ENCODE measurements at places on chromosomes 3 and 15. TPM values are rescaled to one million over a fixed set of nuclear protein-coding genes. Genes with fewer than 3 reads are reported as not detected.

DNA sequence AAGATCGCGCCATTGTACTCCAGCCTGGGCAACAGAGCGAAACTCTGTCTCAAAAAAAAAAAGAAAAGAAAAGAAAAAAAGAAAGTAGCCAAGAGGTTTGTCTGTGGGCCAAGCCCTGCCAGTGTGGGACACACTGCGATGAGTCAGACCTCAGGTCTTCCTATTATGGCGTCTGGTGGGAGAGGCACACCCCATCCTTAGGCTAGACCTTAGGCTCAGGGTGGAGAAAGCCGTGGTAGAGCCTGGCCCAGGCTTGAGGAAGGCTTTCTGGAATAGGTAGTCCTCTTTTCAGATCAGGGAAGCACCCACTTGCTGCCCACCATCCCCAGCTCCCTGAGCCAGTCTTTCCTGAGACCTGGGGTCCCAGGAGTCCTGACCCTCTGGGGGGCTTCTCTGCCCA is 6.0 kb downstream of the HEMK1 start:
- H3K36me3 ChIP-seq = peaks cover 56% of the 10 kb centered on the region
- H3K27ac ChIP-seq = peak overlapping the region; percentile 97
- peaks cover 70% of the 10 kb centered on the region for H3K4me1 ChIP-seq

- no peak overlapping the region for H3K4me3 ChIP-seq
- no peaks in the 10 kb centered on the region for H3K36me3 ChIP-seq
- no peaks in the 10 kb centered on the region for H3K27me3 ChIP-seq
Measured at GRCh38 chr3:86867982-86868381, 123.0 kb downstream of the VGLL3 start.

DNA sequence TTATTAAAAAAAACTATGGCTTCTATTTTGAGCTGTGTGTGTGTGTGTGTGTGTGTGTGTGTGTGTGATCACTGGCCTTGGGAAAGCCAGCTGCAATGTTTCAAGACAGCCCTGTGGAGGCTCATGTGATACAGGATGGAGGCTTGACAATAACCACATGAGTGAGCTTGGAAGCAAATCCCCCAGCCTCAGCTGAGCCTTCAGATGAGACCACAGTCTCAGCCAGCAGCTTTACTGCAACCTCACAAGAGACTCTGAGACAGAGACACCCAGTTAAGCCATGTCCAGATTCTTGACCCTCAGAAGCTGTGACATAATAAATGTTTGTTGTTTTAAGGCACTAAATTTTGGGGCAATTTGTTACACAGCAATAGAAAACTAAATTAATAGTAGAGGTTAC is 52.5 kb downstream of the GRK7 start:
- no peak overlapping the region for H3K27ac ChIP-seq
- H3K4me1 ChIP-seq = no peaks in the 10 kb centered on the region
- no peak for DNase-seq
- no peak overlapping the region for H3K4me3 ChIP-seq
- peaks cover 32% of the 10 kb centered on the region for H3K27me3 ChIP-seq

- H3K27me3 ChIP-seq = peaks cover 17% of the 10 kb centered on the region
- H3K4me3 ChIP-seq = no peak overlapping the region
- no peaks in the 10 kb centered on the region for H3K36me3 ChIP-seq
- H3K27ac ChIP-seq = no peak overlapping the region
- DNase-seq = no peak
Measured at GRCh38 chr3:194738254-194739093, 52.8 kb downstream of the FAM43A start.

DNA sequence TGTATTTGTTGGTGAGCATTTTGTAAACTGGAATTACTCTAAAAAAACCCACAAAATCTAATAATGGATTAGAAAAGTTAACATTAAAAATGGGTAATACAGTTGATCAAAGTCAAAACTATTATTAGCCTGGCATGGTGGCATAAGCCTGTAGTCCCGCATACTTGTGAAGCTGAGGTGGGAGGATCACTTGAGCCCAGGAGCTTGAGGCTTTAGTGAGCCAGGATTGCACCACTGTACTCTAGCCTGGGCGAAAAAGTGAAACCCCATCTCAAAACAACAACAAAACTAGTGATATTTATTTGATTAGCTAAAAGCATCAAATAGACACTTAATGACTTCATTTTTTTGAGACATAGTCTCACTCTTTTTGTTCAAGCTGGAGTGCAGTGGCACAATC is 3.6 kb downstream of the SNX1 start:
- peaks cover 59% of the 10 kb centered on the region for H3K4me1 ChIP-seq
- H3K36me3 ChIP-seq = peaks cover 18% of the 10 kb centered on the region
- no peak overlapping the region for H3K4me3 ChIP-seq
- H3K27ac ChIP-seq = no peak overlapping the region
- DNase-seq = no peak

DNA sequence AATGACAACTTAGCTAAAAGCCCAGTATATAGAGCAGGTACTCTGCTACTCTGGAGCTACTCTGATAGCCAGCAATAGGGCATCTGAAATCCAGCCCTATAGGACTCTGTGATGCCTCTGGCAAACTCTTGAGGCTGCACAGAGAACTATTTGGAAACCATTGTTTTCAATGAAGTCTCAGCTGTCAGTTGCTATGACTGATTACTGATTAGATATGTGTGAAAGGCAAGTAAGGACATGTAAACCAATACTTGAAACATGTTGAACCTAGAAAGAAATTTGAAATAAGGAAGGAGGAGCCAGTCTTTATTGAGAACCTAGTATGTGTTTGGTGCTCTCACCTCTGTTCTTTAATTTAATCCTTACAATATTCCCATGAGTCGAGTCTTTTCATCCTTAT is 40.2 kb upstream of the CRTC3 start:
- no peak for DNase-seq
- peaks cover 84% of the 10 kb centered on the region for H3K36me3 ChIP-seq
- peaks cover 8% of the 10 kb centered on the region for H3K4me1 ChIP-seq
- no peak overlapping the region for H3K4me3 ChIP-seq
- no peaks in the 10 kb centered on the region for H3K27me3 ChIP-seq
- H3K27ac ChIP-seq = peak overlapping the region; percentile 37

GRCh38 chr3:12372741-12373280 is 83.9 kb downstream of the PPARG start:
- no peak overlapping the region for H3K27ac ChIP-seq
- no peak for DNase-seq
- H3K4me1 ChIP-seq = no peaks in the 10 kb centered on the region
- peaks cover 25% of the 10 kb centered on the region for H3K27me3 ChIP-seq
- H3K36me3 ChIP-seq = no peaks in the 10 kb centered on the region
- no peak overlapping the region for H3K4me3 ChIP-seq

Gene CLDN16
- not detected for total RNA-seq

Gene CD47
- 161 TPM for total RNA-seq
